ENCODE measurements at places on chromosomes 2 and 18. TPM values are rescaled to one million over a fixed set of nuclear protein-coding genes. Genes with fewer than 3 reads are reported as not detected.

DNA sequence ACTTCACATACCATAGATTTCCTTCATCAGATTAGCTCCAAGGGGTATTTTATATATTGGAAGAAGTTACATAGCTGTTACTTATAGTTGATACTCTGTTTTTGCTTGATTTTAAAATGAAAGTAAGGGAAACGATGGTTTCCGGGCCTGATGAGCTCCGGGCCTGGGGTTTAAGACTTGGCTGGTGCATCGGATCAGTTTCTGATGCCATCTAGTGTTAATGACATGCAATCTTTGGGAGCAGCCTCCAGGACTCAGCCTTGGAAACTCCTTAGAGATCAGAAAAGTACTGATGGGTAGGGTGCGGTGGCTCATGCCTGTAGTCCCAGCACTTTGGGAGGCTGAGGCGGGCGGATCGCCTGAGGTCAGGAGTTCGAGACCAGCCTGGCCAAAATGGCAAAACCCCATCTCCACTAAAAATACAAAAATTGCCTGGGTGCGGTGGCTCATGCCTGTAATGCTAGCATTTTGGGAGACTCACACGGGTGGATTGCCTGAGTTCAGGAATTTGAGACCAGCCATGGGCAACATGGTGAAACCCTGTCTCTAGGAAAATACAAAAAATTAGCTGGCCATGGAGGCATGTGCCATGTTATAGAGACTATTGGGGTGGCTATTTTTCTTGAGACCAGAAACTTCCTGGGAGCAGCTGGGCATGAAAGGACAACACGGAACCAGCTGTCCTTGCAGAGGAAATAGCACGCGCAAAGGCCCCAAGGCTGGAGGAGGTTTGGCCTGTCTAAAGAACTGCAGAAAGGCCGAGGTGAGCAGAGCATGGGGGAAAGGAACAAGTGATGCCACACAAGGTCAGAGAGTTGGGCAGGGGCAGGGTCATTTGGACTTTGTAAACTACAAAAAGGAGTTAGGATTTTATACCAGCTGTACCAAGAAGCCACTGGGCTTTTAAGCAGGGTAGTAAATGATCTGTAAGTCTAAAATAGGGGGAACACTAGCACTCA lies 46.9 kb upstream of the CNOT11 start:
- peaks cover 7% of the 10 kb centered on the region for H3K4me1 ChIP-seq
- no peaks in the 10 kb centered on the region for H3K27me3 ChIP-seq
- H3K27ac ChIP-seq, result peak overlapping the region; percentile 53
- peak overlapping the region; percentile 66 for H3K4me3 ChIP-seq

DNA sequence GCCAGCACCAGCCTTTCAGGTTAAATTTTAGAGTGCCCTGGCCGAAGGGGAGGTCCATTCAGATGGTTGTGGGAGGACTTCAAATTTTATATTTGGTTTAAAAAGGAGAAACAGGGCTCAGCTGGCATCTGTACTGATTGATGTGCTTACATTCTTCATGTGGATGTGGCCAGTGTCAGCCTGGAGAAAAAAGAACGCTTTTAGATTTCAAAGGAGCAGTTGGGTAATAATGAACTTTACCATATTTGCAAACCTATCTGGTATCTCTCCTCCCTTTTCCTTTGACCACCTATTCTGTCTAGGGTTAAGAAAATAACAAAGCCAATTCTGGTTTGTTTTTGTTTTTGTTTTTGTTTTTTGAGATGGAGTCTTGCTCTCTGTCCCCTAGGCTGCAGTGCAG lies 21.3 kb downstream of the RAB12 start:
- H3K36me3 ChIP-seq, result no peaks in the 10 kb centered on the region
- H3K27me3 ChIP-seq, result no peaks in the 10 kb centered on the region
- no peak overlapping the region for H3K27ac ChIP-seq
- H3K4me3 ChIP-seq, result no peak overlapping the region
- H3K4me1 ChIP-seq, result peaks cover 22% of the 10 kb centered on the region

DNA sequence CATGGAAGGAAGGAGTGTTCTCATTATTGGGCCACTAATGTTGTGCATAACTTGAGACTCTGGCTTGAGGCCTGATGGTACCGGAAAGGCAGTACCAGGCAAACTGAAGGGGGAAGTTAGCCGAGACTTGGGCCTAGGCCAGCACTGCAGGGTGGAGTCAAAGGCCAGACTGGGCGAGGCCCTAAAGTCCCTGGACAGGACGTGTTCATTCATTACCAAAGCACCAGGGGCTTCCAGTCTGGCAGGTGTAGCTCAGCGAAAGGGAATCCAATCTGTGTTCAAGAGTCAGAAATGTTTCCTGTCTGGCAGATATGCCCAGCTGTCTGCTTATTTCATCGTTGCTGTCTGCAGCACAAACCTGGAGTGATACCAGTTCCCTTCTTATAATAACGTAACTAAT lies 4.7 kb upstream of the ITSN2 start:
- H3K36me3 ChIP-seq, result no peaks in the 10 kb centered on the region
- no peak overlapping the region for H3K27ac ChIP-seq
- no peaks in the 10 kb centered on the region for H3K27me3 ChIP-seq
- peaks cover 6% of the 10 kb centered on the region for H3K4me1 ChIP-seq

GRCh38 chr2:112690853-112691401 lies 29.9 kb upstream of the NT5DC4 start:
- no peaks in the 10 kb centered on the region for H3K36me3 ChIP-seq
- peak overlapping the region; percentile 47 for H3K27ac ChIP-seq
- peak; percentile 55 for DNase-seq

- no peak overlapping the region for H3K4me3 ChIP-seq
- no peaks in the 10 kb centered on the region for H3K36me3 ChIP-seq
- no peak overlapping the region for H3K27ac ChIP-seq
- no peaks in the 10 kb centered on the region for H3K4me1 ChIP-seq
- no peak for DNase-seq
Observed at GRCh38 chr2:138061961-138062360, 97.7 kb downstream of the HNMT start.

DNA sequence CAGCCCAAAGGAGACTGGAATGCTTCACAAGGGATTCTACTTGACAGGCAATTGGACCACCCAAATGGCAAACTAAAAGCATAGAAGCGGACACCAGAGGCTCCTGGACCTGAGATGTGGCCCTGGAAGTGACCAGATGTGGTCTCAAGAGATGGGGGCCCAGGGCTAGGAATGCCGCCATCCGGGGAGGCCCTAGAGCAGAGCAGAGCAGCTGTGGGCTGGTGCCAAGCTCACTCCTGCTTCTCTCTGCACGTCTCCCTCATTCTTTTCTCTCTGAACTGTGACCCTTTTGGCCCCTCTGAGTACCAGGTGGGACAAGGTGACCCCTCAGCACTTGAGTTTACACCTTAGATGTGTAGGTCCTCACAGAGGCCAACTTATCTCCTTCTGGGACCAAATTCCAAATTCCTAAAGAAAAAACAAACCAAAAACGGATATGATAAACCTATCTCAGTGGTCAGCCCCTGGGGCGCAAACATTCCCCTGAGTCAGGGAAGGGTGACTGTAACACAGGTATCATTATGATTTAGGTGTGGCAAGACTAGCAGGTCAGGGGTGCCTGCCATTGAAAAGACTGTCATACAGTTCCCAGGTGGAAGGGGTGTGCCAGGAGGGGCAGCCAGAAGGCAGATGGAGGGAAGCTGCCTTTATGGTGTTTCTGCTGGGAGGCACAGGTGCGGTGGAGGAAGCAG lies 6.5 kb upstream of the IL1R2 start:
- peak overlapping the region; percentile 16 for H3K4me3 ChIP-seq
- no peaks in the 10 kb centered on the region for H3K36me3 ChIP-seq
- H3K27me3 ChIP-seq, result peaks cover 6% of the 10 kb centered on the region
- peaks cover 55% of the 10 kb centered on the region for H3K4me1 ChIP-seq
- peak overlapping the region; percentile 82 for H3K27ac ChIP-seq
- DNase-seq, result no peak

DNA sequence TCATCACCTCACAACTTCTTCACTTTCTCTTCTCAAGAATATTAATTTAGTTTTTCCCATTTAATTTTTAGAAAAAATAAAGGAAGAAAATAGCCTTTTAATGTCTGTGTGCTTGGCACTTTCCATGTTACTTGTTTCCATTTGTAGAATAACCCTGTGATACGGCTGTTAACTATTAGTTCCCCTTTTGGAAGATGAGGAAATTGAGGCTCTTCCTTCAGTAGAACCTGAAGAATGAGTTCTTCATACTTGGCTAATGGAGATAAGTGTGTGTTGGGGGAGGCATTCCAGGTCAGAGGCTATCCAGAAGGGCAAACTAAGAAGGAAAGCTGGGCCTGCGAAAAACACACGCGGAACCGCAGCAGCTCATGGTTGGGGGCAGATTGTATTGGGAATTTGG lies 38.3 kb downstream of the ZNF532 start:
- H3K4me1 ChIP-seq, result peaks cover 7% of the 10 kb centered on the region
- no peaks in the 10 kb centered on the region for H3K36me3 ChIP-seq
- no peak overlapping the region for H3K27ac ChIP-seq
- no peak for DNase-seq
- peaks cover 29% of the 10 kb centered on the region for H3K27me3 ChIP-seq

GRCh38 chr18:30485078-30485477 lies 557.5 kb downstream of the DSC3 start:
- no peak for DNase-seq
- no peak overlapping the region for H3K27ac ChIP-seq
- no peaks in the 10 kb centered on the region for H3K4me1 ChIP-seq
- no peak overlapping the region for H3K4me3 ChIP-seq
- no peaks in the 10 kb centered on the region for H3K27me3 ChIP-seq
- H3K36me3 ChIP-seq, result peaks cover 2% of the 10 kb centered on the region

- H3K27ac ChIP-seq, result no peak overlapping the region
- H3K4me3 ChIP-seq, result no peak overlapping the region
- no peaks in the 10 kb centered on the region for H3K27me3 ChIP-seq
- DNase-seq, result no peak
- peaks cover 10% of the 10 kb centered on the region for H3K36me3 ChIP-seq
Observed at GRCh38 chr2:31248139-31248538, 14.2 kb downstream of the EHD3 start.

DNA sequence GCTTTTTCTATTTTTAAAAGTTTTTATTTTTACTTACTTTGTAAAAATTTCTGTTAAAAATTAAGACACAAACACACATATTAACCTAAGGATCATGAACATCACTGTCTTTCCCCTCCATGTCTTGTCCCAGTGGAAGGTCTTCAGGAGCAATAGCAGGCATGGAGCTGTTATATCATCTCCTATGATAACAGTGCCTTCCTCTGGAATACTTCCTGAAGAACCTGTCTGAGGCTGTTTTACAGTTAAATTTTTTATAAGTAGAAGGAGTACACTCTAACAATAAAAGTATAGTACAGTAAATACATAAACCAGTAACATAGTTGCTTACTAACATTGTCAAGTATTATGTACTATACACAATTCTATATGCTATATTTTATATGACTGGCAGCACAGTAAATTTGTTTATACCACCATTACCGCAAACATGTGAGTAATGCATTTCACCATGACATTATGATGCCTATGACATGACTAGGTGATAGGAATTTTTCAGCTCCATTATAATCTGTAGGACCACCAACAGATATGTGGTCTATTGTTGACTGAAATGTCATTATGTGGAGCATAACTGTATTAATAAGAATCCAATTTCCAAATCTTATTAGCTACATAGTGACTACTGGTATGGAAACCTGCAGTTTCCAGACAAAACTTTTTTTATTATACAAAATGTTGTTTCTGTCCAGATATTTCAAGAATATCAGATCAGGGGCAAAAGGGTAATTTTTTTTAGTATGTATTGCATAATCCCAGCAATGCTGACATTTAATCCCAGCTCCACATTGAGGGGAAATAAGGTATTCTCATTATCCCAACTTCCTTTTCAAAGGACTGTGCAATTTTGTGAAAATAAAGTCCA lies 337.2 kb upstream of the SLC39A10 start:
- no peak overlapping the region for H3K4me3 ChIP-seq
- no peak for DNase-seq
- peaks cover 18% of the 10 kb centered on the region for H3K4me1 ChIP-seq
- H3K27ac ChIP-seq, result no peak overlapping the region
- H3K27me3 ChIP-seq, result no peaks in the 10 kb centered on the region

- no peak for DNase-seq
- no peaks in the 10 kb centered on the region for H3K36me3 ChIP-seq
- H3K27me3 ChIP-seq, result no peaks in the 10 kb centered on the region
- H3K27ac ChIP-seq, result no peak overlapping the region
- no peaks in the 10 kb centered on the region for H3K4me1 ChIP-seq
Observed at GRCh38 chr2:227450926-227451654, 20.9 kb upstream of the AGFG1 start.

GRCh38 chr18:79658366-79658765 lies 21.2 kb upstream of the CTDP1 start:
- no peaks in the 10 kb centered on the region for H3K4me1 ChIP-seq
- no peaks in the 10 kb centered on the region for H3K27me3 ChIP-seq
- DNase-seq, result no peak
- H3K27ac ChIP-seq, result no peak overlapping the region
- peaks cover 4% of the 10 kb centered on the region for H3K36me3 ChIP-seq

DNA sequence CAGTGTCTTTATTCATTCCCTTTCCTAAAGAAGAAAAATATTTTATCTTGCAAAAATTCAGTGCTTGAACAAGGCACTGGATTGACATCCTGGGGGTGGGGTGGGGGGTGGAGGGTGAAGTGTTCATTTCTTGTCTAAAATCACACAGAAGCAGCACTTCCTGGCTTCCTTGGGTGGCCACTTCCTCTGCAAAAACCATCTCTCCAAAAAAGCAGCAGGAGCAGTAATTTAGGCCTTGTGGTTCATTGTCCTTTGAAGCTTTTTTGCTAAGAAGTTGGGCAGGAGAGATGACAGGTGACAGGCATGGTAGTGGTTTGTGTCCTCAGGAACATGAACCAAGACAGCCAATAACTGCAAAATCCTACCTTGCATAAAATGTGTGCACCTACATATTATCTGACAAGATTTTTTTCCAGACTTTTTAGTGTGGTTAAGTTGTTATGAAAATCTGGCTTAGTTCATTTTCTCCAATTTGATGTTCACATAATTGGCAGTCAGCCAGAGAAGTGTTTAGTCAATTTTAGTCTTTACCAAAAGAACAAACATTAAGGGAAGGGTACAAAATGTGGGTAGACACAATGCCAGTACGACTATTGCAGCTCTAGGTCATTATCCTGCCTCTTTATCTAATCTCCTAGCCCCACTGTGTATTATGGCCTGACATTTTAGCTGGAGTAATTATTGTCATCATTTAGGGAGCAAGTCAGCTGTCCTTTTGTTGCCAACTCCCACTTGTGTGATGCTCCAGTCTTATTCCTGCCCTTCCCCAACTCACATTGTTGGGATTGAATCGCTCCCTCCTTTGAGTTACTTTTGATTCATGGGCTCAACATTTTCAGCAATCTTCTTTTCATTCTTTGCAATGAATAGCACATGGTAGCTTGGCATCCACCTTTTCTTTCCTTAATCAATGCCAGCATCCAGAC lies 177.2 kb downstream of the MYO3B start:
- peak overlapping the region; percentile 43 for H3K4me3 ChIP-seq
- H3K4me1 ChIP-seq, result peaks cover 20% of the 10 kb centered on the region
- H3K36me3 ChIP-seq, result no peaks in the 10 kb centered on the region
- H3K27ac ChIP-seq, result peak overlapping the region; percentile 24

GRCh38 chr2:206526416-206526815 lies 83.1 kb downstream of the ADAM23 start:
- no peak overlapping the region for H3K4me3 ChIP-seq
- no peak for DNase-seq
- H3K27me3 ChIP-seq, result no peaks in the 10 kb centered on the region
- no peak overlapping the region for H3K27ac ChIP-seq

The ARHGAP15 gene
- 130 TPM for total RNA-seq

The EVX2 gene
- not detected for total RNA-seq

The LRP1B gene
- total RNA-seq, result not detected

The CHRNG gene
- total RNA-seq, result not detected

The MGAT4A gene
- 295 TPM for total RNA-seq

The RNF125 gene
- total RNA-seq, result 49.7 TPM

The USP40 gene
- total RNA-seq, result 19.7 TPM

Measured in naive thymus-derived CD8-positive, alpha-beta T cell (primary cell).